K562 (cell line): ENCODE measurements at places on chromosomes 1 and 21. TPM values are rescaled to one million over a fixed set of nuclear protein-coding genes. Genes with fewer than 3 reads are reported as not detected.

- H3K36me3 ChIP-seq, result peaks cover 67% of the 10 kb centered on the region
- DNase-seq, result no peak
- peaks cover 20% of the 10 kb centered on the region for H3K4me1 ChIP-seq
- H3K4me3 ChIP-seq, result no peak overlapping the region
Observed at GRCh38 chr1:20658166-20658915, 2.8 kb downstream of the DDOST start.

GRCh38 chr21:20997311-20997635 lies 936 bp upstream of the NCAM2 start:
- no peak for DNase-seq
- no peak overlapping the region for H3K27ac ChIP-seq
- H3K4me1 ChIP-seq, result no peaks in the 10 kb centered on the region; the same call in 2 of the 3 replicates
- H3K36me3 ChIP-seq, result no peaks in the 10 kb centered on the region

GRCh38 chr21:37921091-37921490 lies 4.8 kb upstream of the KCNJ6 start:
- peaks cover 9% of the 10 kb centered on the region for H3K4me1 ChIP-seq
- no peak overlapping the region for H3K4me3 ChIP-seq
- no peak for DNase-seq

- no peaks in the 10 kb centered on the region for H3K36me3 ChIP-seq
- DNase-seq, result no peak
- H3K4me1 ChIP-seq, result peaks cover 4% of the 10 kb centered on the region; the same call in 1 of the 2 replicates
- no peak overlapping the region for H3K27ac ChIP-seq
Observed at GRCh38 chr1:169586067-169586394, 250 bp downstream of the F5 start.

GRCh38 chr1:30525631-30525970 lies 197.8 kb downstream of the MATN1 start:
- no peaks in the 10 kb centered on the region; the same call in 2 of the 3 replicates for H3K4me1 ChIP-seq
- no peak overlapping the region for H3K4me3 ChIP-seq
- no peak for DNase-seq

GRCh38 chr1:2145946-2146835 lies 48.4 kb downstream of the FAAP20 start:
- no peak for DNase-seq
- H3K36me3 ChIP-seq, result no peaks in the 10 kb centered on the region
- no peaks in the 10 kb centered on the region for H3K4me1 ChIP-seq

GRCh38 chr1:222792744-222793143 lies 22.1 kb upstream of the DISP1 start:
- no peaks in the 10 kb centered on the region for H3K36me3 ChIP-seq
- H3K27ac ChIP-seq, result no peak overlapping the region
- DNase-seq, result no peak
- H3K4me1 ChIP-seq, result no peaks in the 10 kb centered on the region

- no peak overlapping the region for H3K4me3 ChIP-seq
- no peak overlapping the region for H3K27ac ChIP-seq
Observed at GRCh38 chr1:29576510-29576909, 340.2 kb downstream of the PTPRU start.

DNA sequence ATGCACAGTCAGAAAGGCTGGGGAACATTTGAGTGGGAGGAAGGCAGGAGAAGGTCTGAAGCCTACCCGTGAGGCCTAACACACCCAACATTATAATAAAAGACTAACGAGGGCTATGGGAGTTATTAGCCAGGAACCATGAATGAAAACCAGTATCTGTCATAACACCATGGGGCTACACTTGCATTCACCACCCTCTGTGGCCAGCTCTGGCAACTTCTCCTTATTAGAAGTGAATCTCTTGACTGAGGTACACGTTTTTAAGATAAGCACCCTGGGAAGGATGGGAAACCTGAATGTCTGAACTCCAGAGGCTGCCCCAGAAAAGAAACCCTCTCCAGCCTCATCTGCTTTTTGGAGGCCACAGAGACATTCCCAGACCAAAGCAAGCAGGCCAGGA lies 204.3 kb upstream of the RAB4A start:
- H3K4me1 ChIP-seq, result no peaks in the 10 kb centered on the region
- H3K36me3 ChIP-seq, result no peaks in the 10 kb centered on the region
- no peak for DNase-seq
- H3K27ac ChIP-seq, result no peak overlapping the region
- H3K27me3 ChIP-seq, result peaks cover 52% of the 10 kb centered on the region

DNA sequence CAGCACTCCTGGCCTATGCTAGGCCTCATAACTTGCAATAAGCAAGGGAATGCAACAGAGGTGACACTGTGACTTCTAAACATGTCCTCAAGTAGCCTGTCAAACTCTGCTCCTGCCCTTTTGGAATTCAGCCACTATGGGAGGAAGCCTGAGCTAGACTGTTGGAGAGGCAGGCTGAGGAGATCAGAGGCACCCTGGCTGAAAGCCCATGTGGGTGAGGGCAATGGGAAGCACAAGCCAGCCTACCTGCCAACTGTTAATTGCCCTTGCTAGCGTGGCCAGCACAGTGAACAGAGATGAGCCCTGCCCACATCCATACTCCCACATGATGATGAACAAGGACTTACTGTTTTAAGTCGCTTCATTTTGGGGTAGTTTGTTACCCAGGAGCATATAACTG lies 17.7 kb downstream of the GNB1 start:
- DNase-seq, result no peak
- no peak overlapping the region for H3K4me3 ChIP-seq
- no peak overlapping the region for H3K27ac ChIP-seq
- peaks cover 49% of the 10 kb centered on the region for H3K36me3 ChIP-seq

Gene MYOC
- total RNA-seq, result not detected in 2 replicates

Gene NUCKS1
- 201 and 216 TPM in 2 replicates for total RNA-seq

Gene HTR6
- not detected in 2 replicates for total RNA-seq

Gene FMO1
- total RNA-seq, result not detected in 2 replicates

Gene POU2F1
- 19.9 and 22.3 TPM in 2 replicates for total RNA-seq

Gene RIIAD1
- total RNA-seq, result not detected in 2 replicates
